ENCODE measurements at places on chromosomes 12 and 14.
A peak's percentile ranks its signal among the peaks of the same experiment; 100 is the strongest.

DNA sequence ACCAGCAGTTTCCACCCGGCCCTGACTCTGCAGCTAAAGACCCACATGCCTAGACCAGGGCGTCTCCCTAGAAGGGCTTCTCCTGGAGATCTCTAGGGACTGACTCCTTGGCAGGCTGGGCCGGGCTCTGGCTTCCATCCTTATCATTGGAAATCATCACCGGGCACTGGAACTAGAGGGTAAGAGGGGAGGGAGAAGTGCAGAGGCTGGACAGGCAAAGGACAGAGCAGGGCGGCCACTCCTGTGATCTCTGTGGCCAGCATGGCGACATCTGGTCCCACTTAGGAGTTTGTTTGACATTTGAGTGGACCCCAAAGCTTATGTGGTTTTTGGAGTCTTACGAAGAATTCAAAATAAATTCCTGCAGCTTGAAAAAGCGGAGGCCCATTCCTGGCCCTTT is 7.1 kb downstream of the LTBP2 start:
- DNase-seq: no peak

- DNase-seq: no peak
Measured at GRCh38 chr14:23215421-23215820, 22.3 kb upstream of the RNF212B start.

DNA sequence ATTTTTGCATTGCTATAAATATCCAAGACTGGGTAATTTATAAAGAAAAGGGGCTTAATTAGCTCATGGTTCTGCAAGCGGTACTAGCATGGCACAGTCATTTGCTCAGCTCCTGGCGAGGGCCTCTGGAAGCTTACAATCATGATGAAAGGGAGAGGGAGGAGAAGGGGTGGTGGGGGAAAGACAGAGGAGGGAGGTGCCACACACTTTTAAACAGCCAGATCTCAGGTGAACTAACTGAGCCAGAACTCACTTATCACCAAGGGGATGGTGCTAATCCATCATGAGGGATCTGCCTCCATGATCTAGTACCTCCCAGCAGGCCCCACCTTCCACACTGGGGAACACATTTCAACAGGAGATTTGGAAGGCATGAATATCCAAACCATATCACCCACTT is 476.3 kb downstream of the PCNX1 start:
- DNase-seq: no peak

DNA sequence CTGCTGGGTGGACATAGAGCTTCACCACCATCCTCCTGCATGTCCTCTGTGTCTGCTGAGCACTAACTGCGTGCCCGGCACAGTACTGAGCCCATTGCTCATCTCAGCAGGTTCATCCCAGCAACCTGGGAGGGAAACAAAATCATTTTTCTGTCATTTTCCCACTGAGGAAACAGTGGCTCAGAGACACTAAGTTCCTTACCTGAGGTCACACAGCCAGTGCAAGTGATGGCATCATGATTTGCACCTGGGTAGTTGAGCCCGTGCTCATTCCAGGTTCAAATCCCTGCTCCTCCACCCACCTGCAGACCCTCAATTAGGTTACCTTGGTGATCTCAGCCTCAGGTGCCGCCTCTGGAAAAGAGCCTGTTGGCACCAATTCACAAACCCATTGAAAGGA is 23.4 kb downstream of the RNFT2 start:
- DNase-seq: no peak

DNA sequence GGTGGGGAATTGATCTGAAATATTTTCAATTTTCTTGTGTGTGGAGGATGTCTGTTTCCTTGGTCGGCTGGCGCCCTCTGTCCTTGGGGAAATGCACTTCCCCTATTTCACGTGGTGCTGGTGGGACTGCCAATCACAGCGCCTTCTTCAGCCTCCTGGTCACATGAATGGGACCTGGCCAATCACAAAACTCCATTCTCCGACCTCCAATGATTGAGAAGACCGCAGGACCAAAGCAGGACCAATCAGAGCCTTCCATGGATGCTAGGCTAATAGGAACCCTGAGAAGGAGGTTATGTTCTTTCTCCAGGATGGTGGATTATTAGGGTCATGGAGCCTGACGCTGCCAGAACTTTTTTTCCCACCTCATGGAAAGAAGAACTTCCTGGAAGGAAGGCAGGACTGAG is 188.7 kb downstream of the TTC8 start:
- no peak for DNase-seq

- DNase-seq: no peak
Measured at GRCh38 chr12:3684449-3685051, 68.4 kb downstream of the CRACR2A start.

GRCh38 chr12:6462234-6462995 is 8.1 kb downstream of the VAMP1 start:
- DNase-seq: peak; percentile 29

Data from stimulated activated naive CD4-positive, alpha-beta T cell treated with Interleukin-2 at 50 U/mL for 16 hours (primary cell).